ENCODE measurements at places on chromosomes 7 and 10. TPM values are rescaled to one million over a fixed set of nuclear protein-coding genes. Genes with fewer than 3 reads are reported as not detected.

GRCh38 chr7:51187941-51188340 lies 128.7 kb downstream of the COBL start:
- DNase-seq = no peak

Gene TAS2R41
- not detected for polyA plus RNA-seq

- no peak for DNase-seq
Observed at GRCh38 chr10:112663234-112664125, 216.5 kb downstream of the VTI1A start.

Gene STX1A
- 7.5 TPM for polyA plus RNA-seq

- DNase-seq = no peak
Observed at GRCh38 chr10:102802920-102803534, 34.2 kb downstream of the CYP17A1 start.

- no peak for DNase-seq
Observed at GRCh38 chr10:112969542-112969941, 19.5 kb downstream of the TCF7L2 start.

DNA sequence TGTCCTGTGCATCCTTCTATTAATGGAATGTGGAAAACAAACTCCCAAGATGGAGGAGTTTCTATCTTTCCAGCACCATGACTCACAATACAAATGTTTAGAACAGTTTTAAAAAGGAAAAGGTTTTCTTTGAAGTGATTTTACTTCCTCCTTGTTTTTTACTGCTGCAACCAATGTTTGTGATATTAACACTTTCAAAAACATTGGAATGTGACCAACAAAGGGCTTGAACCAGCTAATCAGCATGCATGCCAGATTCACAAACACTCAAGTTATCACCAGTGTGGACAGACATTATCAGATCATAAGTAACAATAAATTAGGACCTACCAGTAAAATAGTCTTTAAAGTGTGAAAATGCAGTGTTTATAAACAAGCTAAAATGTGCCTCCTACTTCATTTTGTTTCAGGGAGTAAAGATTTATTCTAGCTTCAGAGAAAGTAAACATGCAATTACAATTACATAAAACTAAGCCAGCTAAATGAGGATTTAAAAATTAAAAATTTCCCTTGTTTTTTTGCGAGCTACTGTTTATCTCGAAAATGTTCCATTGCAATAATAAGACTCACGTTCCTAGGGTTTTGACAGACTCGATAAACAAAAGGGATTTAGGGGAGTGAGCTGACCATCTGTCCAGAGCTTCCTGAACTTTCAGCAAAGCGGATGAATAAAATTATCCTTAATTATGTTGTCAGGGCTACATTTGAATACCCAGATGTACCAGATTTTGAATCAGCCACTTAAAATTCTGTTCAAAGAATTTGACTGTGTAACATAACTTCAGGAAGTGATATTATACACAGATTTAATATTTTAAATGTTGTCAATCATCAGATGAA lies 29.8 kb downstream of the CPVL start:
- DNase-seq = no peak

DNA sequence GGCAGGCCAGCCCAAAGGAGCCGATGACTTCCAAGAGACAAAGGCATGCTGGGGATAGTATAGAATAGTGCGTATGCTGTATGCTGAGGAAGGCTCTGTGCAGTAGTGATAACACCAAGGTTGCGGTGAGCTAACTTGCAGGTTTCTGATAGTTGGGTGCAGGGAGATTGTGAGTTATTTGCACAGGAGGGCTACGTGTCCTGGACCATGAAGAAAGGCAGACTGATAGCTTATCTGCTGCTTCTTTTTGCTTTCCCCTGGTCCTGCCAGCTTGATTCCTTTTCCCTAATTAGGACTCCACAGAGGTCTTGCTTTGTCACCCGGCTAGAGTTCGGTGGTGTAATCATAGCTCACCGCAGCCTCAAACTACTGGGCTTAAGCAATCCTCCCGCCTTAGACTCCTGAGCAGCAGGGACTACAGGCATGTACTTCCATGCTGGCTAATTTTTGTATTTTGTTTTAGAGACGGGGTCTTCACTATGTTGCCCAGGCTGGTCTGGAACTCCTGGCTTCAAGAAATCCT lies 43.9 kb upstream of the ARHGAP12 start:
- no peak for DNase-seq

DNA sequence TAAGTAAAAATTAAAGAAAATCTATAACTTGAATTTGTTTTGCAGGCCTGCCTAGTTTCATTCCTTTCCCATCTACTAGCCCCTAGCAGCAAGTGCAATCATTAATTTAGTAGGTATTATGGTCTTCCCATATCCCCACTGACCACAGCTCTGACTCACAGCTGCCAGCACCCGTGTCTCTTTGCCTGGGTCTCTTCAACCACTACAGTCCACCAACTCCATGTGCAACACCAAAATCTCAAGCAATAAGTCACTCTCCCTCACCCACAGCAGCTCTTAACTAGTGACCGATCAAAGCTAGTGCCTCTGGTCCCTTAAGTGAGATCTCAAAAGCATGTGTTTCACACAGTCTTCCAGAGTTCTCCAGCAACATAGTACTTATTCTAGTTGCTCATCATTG lies 26.0 kb upstream of the THSD7A start:
- DNase-seq = no peak

DNA sequence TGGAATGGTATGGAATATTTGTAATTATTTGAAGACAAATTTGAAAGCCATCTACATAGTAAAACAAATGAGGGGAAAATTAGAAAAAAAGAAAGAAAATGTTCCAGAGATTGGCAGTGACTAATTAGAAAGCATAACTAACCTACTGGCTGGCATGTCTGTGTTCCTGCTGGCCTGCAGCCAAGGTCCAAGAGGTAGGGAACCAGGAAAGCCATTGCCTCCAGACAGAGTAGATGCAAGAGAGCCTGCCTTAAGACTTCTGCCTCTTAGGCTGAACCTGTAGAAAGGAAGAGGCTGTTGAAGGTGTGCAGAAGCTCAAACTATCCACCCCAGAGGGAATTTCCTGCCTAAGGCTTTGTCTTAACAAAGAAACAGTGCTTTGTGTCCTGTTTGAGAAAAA lies 982.0 kb downstream of the SORCS1 start:
- DNase-seq = no peak

DNA sequence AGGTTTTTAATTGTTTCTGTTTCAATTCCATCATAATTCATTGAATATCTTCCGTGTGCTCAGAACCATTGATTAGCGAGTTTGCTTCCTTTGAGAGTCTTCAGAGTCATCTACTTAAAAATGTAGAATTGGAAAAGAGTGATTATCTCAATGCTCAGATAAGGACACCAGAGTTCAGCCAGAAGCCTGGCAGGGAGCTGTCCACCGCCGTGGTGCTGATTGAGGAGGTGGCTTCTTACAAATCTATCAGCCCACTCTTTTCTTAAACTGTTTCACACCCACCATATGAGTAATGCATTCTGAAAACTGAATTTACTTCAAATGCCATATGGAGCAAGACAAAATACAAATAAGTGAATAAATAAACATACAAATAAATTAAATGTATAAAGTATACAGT lies 79.3 kb downstream of the INSYN2A start:
- peak; percentile 45 for DNase-seq

DNA sequence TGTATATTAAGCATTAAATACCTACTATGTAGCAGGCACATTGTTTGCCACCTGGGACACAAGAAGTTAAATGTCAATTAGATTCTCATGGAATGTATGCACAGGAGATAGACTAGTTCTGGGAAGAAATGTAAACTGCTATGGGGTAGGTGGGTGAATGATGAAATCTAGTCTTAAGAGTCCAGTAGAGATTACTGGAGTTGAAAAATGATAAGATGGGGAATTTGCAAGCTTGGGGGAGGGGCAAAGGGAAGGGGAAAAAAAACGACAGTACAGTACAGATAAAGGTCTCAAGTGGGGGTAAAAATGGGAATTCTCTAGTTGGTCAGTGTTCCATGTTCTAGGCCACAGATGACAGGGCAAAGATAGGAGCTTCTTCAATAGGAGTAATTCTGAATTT lies 94.4 kb downstream of the ATE1 start:
- DNase-seq = no peak

- no peak for DNase-seq
Observed at GRCh38 chr7:43137811-43138210, 25.4 kb downstream of the HECW1 start.

- DNase-seq = no peak
Observed at GRCh38 chr10:77428691-77429395, 208.8 kb downstream of the KCNMA1 start.

- no peak for DNase-seq
Observed at GRCh38 chr7:94907811-94908322, 473 bp downstream of the PPP1R9A start.

Gene GPR26
- polyA plus RNA-seq = not detected

Gene HMX2
- 1.4 TPM for polyA plus RNA-seq

- no peak for DNase-seq
Observed at GRCh38 chr10:79050896-79051555, 17.7 kb upstream of the ZMIZ1 start.

DNA sequence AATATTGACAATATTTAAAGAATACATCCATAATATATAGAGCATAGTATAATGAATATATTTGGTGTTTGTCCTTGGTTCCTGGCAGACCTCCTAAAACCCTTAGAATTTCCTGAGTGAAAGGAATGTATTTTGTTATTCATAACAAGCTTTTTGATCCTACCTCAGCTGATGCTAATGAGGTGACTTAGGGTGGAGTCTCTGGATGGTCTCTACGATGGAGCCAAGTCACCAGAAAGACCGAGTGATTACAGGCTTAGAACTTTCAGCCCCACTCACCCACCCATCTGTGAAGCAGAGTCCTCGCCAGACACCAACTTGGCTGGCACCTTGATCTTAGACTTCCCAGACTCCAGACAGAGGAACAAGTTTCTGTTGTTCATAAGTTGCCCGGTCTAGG lies 35.9 kb downstream of the UPF2 start:
- DNase-seq = no peak

GRCh38 chr10:21655236-21655635 lies 121.2 kb downstream of the MLLT10 start:
- DNase-seq = no peak

Gene MMP21
- polyA plus RNA-seq = 0.29 TPM

Gene ADIRF
- 18.4 TPM for polyA plus RNA-seq

Gene TMEM139
- 51.9 TPM for polyA plus RNA-seq

- DNase-seq = no peak
Observed at GRCh38 chr7:47149971-47150370, 431.9 kb downstream of the TNS3 start.

Gene CCL26
- polyA plus RNA-seq = not detected

GRCh38 chr7:28958235-28958979 lies at the start of gene TRIL:
Gene TRIL (minus strand): TSS chr7:28958330. CDS start chr7:28958046, 284 bp downstream.
- peak; percentile 82 for DNase-seq

Gene ADAMTS14
- polyA plus RNA-seq = 0.79 TPM

- DNase-seq = no peak
Observed at GRCh38 chr7:149003560-149004305, 24.6 kb downstream of the PDIA4 start.

GRCh38 chr7:158595068-158595467 lies 7.4 kb upstream of the PTPRN2 start:
- no peak for DNase-seq

Gene CC2D2B
- polyA plus RNA-seq = 1.2 TPM

GRCh38 chr10:128017822-128018221 lies 108.4 kb downstream of the MKI67 start:
- DNase-seq = no peak

DNA sequence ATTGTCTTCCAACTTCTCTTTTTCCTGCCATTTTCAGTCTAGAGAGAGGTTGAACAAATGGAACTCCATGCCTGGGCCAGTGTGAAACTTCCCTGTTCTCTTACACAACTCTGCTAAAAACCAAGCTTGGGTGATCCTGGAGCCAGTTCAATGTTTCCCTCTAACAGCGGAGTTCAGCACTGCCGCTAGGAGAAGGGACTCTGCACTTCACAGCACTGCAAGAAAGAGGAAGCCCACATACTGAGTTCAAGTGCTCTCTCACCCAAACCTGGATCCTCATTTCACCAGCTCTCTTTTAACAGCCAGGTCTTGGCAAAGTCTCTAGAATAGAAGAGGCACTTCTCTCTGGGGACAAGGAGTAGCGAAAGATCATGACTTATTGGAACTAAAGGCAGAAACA lies 18.8 kb downstream of the FOXI2 start:
- no peak for DNase-seq

GRCh38 chr10:1425879-1426278 lies 311.4 kb downstream of the ADARB2 start:
- DNase-seq = no peak

- DNase-seq = no peak
Observed at GRCh38 chr7:38211486-38211885, 33.4 kb downstream of the STARD3NL start.

Gene EMX2
- polyA plus RNA-seq = 179 TPM

Gene CRHR2
- not detected for polyA plus RNA-seq

Gene AKR1D1
- 0.07 TPM for polyA plus RNA-seq

- no peak for DNase-seq
Observed at GRCh38 chr7:44564606-44565005, 9.1 kb downstream of the DDX56 start.

GRCh38 chr7:110084181-110084807 lies 1006.6 kb upstream of the LRRN3 start:
- no peak for DNase-seq

DNA sequence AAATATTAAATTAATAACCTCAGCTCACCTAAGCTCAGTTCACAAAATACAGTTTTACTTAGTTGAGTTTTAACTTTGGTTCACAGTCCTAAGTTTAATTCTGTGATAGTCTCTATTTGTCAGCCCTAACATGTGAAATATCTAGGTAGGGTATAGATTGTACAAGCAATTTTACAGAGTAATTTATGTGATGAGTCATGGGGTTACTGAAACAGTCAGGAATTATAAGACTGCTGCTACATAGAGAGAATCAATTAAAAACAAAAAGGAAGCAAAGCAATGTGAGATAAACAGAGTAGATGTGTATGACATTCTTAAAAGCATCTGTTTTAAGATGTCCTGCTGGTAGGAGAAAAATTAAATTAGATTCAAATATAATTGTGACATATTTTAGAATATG lies 1018.2 kb upstream of the KCND2 start:
- DNase-seq = no peak

Gene FAM131B
- polyA plus RNA-seq = 1.5 TPM

Gene MCM10
- 11.3 TPM for polyA plus RNA-seq

DNA sequence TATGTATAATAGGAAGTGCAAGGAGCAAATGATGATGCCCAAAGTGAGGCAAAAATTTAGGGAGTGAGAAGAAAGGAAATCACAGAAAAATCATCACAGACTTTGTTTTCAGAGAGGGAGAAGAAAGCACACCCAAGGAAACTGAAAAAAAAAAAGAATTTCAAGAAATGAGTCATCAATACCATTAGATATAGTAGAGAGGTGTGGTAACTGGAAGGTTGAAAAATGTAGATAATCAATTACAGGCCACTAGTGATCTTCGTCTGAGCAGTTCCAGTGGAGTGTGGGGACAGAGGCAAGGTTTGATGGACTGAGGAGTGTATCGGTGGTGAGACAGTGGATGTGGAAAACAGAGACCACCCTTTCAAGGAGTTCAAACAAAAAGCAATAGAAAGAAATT lies 31.7 kb downstream of the ASB4 start:
- DNase-seq = no peak

DNA sequence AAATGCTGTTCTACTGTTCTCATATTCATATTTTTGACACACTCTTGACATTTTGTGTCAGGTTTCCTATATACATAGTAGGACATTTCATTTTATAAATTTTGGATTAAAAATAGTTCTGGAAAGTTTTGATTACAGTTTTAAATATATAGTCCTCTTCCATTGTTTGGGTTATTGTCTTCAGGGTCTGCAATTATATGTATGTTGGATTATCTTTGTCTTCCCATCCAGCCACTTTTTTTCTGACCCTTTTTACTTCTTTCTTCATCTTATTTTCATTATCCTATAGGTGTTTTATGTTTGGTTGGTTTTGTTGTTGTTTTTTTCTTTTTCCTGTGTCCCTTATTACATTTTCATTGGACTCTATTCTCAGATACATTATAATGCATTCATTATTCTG lies 71.1 kb upstream of the CCDC6 start:
- no peak for DNase-seq

Gene MALRD1
- 2.4 TPM for polyA plus RNA-seq
